ENCODE measurements at places on chromosomes 3 and 15. TPM values are rescaled to one million over a fixed set of nuclear protein-coding genes. Genes with fewer than 3 reads are reported as not detected.

The CMTM8 gene
- total RNA-seq = 8.2 TPM

The C2CD4A gene
- total RNA-seq = 0.17 TPM

The SLC22A13 gene
- total RNA-seq = not detected

The SNTN gene
- total RNA-seq = not detected

The HGD gene
- total RNA-seq = 22.1 TPM

The WDR49 gene
- not detected for total RNA-seq

The RHOV gene
- total RNA-seq = 4.2 TPM

The BUB1B gene
- total RNA-seq = 27.8 TPM

The GOLGA8O gene
- 0.35 TPM for total RNA-seq

The OCA2 gene
- total RNA-seq = 0.34 TPM
